ENCODE measurements at places on chromosomes 11 and 22.

DNA sequence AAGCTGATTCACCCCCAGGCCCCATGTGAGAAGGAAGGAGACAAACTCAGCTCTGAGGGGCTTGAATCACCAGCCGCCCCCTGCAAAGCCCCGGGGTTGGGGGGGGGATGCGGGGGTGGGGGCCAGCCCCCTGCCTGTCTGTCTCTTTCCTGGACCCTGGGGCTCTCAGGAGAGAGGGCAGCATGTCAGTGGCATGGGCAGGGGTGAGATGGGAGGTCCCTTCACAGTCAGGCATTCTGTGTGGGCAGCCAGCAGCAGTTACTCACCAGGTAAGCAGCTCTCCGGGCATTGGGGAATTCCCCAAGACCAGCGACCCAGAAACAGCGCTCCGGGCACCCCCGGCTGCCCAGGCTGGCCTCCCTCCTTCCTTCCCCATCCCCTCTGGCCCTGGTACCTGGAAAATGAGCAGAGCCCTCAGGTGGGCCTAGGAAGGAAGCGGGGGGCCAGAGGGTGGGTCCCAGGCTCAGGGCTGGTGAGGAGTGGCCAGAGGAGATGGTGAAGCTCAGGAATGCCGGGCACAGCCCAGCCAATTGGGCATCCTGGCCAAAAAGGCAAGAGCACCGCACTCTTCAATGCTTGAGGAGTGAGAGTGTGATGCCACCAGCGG lies 4.2 kb upstream of the LIF start:
- DNase-seq, result peak; percentile 40

- DNase-seq, result no peak
Observed at GRCh38 chr11:103898065-103898464, 138.4 kb upstream of the DDI1 start.

DNA sequence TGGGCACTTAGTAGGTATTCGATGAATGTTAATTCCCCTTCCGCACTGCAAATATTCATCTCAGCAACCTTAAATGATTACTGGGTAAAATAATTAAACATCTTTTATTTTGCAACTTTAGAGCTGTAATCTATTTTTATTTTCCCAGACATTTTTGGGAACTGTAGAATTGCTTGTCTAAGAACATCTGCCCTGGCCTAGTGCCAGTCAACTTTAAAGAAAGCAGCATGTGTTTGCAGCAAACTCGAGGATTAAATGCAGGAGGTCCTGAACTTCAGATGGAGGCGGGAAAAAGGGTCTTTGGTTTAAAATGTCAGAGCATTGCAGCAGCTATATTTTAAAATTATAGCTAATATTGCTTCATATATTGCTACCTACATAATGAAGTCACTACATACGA lies 190.0 kb downstream of the PGR start:
- no peak for DNase-seq

DNA sequence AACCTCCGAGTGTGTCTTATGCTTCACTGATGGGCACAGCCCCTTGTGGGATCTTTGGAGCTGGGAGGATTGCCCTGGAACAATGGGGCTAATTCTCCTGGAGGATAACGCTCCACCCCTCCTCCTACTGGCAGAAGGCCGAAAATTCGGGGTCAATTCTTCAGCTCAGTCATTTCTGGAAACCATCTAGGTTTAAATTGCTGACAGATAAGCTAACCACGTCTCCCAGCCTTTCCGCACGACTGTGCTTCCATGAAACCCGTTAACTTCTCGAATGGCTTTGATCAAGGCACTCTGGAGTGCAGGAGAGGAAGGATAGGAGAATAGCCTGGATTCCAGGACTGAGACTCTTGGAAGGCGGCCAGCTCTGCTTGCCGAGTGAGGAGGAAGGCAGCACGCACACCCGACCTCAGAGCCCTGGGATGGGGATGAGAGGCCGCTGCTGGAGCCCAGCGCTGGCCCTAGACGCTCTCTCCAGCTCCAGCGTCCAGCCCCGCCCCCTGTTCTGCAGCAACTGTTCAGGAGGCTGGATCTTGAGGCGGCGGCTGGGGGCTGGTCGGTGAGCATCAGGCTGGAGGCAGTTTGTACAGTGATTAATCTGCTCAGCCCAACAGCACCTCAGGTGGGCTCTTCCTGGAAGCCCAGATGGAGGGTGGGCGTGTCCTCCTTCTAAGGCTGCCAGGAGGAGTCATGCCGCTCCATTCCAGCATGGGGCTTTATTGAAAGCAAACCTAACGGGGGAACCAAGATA lies 176.7 kb upstream of the NCAM1 start:
- no peak for DNase-seq

GRCh38 chr22:25453557-25453956 lies 110.9 kb upstream of the GRK3 start:
- DNase-seq, result no peak

- DNase-seq, result no peak
Observed at GRCh38 chr22:23375031-23375827, 194.9 kb downstream of the BCR start.

DNA sequence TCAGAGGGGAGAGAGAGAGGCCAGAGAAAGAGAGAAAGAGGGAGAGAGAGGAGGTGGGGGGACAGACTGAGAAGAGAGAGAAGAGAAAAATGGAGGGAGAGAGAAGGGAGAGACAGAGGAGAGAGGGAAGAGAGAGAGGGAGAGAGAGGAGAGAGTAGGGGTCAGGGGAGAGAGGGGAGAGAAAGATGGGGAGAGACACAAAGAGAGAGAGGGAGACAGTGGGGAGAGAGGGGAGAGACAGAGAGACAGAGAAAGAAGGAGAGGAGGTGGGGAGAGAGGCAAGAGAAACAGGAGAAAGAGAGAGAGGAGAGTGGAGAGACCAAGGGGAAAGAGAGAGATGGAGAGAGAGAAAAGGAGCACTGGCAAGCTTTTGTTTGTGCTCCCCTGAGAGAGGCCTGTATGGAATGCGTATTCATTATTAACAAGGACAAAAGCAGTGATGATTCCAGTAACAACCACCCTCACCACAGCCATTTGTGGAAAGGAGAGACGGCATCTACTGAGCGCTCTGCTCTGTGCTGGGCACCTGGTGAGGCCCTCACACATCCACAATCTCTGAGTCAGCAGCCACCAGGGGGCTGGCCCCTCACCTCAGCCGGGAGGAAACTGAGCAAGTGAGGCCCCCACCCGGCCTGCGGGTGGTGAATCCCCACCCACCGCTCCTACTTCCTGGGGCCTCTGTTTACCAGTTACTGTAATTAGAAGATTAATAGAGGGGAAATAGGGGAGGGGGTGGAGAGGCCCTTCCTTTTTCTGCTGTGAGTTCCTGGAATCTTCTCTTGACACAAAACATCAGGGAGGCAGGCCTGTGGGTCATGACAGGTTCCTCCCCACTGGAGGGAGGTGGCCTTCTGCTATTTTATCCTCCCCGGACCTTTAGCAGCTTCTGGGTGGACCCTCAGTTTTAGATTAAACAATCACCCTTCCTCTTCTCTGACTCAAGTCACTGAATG lies 14.6 kb upstream of the MIAT start:
- no peak for DNase-seq

DNA sequence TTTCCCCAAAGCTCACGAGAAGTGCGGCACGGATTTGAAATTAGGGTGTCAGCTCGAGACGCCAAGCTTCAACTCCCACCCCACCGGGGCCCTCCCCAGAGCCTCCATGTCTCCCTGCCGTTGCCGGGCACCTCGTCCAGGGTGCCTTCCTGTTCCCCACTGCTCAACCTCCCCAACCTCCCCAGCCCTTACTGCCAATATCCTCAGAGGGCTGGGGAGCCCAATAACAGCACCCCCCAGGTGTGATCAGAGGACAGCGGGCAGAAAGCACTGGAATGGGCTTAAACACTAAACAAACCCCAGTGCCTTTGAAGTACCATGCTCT lies 1336.4 kb downstream of the TBC1D22A start:
- DNase-seq, result no peak

GRCh38 chr11:116540645-116541304 lies 232.0 kb downstream of the BUD13 start:
- DNase-seq, result no peak

GRCh38 chr11:85672105-85672902 lies 7.4 kb upstream of the CREBZF start:
- DNase-seq, result no peak

DNA sequence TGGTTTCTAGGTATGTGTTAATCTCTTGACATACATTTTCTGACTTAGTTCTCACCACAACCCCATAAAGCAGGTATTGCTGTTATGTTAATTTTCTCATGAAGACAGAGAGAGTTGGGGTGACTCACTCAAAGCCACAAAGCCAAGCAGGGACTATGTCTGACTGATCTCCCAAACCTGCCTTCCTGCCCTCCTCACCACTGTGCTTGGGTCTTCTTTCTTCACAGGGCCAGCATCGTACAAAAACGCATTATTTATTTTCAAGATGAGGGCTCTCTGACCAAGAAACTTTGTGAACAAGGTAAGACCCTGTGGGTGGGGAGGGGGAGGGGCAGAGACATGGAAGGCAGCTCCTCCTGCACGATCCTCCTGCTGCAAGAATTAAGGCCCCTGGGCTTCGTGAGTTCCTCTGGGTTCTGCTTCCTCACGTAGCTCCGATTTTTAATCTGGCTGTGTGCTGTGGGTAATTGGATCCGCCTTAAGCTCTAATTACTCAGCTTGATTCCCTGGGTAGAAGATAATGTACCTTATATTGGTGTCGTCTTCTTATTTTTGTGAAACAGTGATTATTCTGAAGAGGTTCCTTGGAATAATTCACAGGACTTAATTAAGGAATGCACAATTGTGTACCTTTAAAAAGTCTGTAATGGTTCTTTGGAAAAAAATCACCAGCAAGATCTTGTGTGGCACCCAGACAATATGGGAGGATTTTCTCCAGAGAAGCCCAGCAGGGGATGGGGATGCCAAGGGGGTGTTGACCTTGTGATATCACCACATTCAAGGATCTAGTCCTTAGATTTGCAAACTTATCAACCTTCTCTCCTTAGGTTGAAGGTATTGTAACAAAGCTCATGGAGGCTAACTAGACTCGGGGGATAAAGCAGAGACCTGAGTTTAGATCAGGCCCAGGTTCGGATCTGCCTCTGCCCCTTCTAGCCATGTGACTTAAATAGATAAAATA lies 112.9 kb downstream of the SPON1 start:
- peak; percentile 67 for DNase-seq

DNA sequence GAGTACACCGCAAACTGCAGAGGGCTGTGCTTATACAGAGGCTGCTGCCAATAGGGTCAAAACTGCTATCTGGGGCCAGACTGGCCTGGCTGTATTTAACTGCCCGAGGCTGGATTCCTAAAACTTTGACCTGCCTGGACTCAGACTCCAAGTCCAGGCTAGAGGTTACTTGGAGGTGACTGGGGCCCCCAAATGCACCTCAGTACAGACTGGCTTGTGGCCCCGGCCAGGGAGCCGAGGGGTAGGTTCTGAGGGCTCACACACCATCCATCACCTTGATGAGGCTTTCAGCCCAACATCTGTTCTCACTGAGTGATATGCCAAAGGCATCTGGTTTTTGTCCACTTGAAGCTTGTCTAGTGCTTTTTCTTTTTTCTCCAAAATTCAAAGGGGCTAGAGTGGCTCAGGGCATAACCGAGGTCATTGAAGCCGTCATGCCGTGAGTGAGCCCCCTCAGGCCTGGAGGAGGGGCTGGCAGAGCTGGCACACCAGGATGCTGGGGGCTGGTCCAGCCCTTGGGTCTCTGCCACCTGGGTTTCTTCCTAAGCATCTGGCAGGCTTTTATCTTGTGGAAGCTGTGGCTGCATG lies 52.4 kb upstream of the TTLL12 start:
- DNase-seq, result no peak

DNA sequence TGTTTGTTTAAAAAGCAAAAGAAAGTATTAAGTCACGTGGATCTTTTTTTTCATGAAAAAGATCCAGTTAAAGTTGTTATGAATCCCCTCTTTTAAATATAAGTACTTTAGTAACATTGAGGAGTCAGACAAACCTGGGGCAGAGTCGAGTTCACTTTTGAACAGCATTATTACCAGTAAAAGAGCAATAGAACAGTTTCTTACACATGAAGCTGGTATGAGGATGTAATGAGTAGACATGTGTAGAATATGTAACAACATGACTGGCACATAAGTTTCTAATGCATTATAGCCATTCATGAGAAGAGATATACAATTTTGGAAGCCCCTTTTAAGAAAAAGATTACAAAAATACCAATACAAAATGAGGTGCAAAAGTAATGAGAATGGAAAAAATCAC lies 7.6 kb upstream of the MUC15 start:
- no peak for DNase-seq

- DNase-seq, result peak; percentile 61
Observed at GRCh38 chr11:62497132-62497801, 49.3 kb downstream of the AHNAK start.

GRCh38 chr11:88709567-88709966 lies 356.2 kb downstream of the GRM5 start:
- peak; percentile 52 for DNase-seq

DNA sequence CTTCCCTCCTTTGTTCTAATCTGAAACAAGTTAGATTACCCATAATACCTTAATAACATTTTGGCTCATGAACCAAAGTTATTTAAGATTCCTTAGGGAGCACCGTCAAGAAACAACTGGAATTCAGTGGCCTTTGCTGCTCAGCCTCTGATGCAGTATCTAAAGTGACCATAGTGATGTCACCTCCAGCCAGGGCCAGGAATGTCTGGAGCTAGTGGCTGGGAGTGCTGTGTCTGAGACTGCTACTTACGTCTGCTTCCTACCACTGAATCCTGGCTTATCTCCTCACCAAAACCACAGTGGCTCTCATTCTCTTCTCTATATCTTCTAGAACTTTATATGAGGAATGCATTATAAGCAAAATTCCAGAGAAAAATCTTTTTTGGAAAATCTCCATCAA lies 658.0 kb downstream of the DLG2 start:
- no peak for DNase-seq

- DNase-seq, result no peak
Observed at GRCh38 chr11:120011836-120012235, 126.1 kb downstream of the TRIM29 start.

DNA sequence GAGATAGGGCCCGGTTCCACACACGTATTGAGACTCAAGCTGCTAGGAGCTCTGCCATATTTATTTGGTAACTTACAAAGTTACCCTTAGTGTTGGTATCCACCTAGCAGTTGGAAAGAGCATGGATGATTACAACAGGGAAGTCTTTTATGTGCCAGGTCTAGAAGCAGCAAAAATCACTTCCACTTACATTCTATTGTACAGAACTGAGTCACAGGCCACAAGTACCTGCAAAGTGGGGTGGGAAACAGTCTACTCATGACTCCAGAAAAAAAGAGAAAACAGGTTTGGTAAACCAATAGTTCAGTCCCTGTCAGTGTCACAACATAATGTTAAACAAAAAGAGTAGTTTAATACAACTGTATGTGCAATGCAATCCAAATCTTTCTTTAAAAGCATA lies 279.6 kb upstream of the PITPNB start:
- peak; percentile 50 for DNase-seq

GRCh38 chr11:71309611-71310010 lies 57.2 kb upstream of the SHANK2 start:
- DNase-seq, result no peak

DNA sequence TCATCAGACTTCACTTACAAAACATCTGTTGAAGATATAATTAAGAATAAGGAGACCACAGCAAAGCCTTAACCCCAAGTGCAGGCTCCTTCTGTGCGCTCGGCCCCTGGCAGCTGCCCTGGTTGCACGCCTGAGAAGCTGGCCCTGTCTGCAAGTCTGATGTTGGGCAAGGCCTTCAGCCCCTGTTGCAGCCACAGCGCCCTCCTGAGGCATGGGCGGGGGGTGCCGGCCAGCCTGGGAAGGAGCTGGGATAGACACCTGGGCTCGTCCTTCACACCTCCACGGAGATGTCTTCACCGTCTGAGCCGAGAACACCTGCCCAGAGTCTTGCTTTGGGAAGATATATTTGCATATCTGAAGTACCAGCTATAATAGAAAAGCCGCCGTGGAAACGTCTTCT lies 104.1 kb downstream of the MPPED1 start:
- no peak for DNase-seq

GRCh38 chr22:32544953-32545558 lies 70.4 kb downstream of the FBXO7 start:
- DNase-seq, result no peak

GRCh38 chr11:74318241-74318932 lies 6.9 kb upstream of the P4HA3 start:
- no peak for DNase-seq
